Thyroid gland (tissue), 4 donors: ENCODE measurements at places on chromosomes 7 and 10.

DNA sequence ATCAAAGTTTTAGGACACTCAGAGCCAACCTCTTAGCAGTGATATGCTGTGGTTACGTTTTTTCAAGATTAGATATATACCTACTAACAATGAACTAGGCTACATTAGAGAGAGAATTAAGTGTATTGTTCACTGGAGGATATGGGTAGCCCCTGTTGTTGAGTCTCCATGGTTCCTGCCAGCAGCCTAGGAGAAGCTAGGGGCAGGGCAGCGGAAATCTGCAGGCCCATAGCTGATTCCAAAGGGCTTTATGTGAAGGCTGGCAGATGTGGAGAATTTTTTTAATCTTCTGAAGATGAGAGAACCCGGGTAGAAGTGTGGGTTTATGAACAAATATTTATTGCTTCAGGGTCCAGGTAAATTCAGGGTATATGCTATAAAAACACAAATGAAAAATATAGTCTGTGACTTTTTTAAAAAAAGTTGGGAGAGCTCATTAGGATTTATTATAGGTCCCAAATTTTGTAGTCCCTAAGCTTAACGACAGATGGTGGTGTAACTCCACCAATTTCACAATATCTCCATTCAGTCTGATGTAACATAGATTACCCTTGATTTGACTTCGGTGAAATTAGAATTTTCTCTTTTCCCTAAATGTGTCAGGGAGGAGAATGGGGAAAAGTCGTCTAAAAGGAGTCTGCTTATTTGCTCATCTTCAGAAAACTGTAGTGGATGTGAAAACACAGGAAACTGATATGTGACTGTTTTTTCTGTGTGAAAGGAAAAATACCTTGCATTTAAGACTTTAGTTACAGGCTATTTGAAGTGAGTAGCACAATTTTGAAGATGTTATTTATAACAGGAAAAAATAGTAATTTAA is 163.0 kb upstream of the PPP1R3A start:
- H3K27ac ChIP-seq, result no peak overlapping the region
- no peak for DNase-seq
- H3K4me3 ChIP-seq, result no peak overlapping the region
- H3K36me3 ChIP-seq, result no peaks in the 10 kb centered on the region
- no peaks in the 10 kb centered on the region for H3K27me3 ChIP-seq

DNA sequence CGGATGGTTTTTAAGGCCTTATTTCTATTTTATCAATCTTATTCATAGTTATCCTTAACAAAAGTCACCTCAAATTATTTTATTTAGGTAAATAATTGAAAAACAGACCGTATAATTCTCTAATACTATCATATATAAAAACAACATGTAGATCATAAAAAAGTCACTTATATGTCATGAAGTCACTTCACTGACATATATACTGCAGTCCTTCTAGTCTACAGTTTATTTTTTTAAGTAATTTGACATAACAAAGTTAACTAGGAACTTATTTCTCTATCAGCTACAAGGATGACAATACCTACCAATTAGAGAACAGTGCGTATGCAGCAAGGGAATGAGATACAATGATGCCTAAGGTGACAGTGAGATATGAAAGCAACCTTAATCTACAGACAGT is 26.2 kb downstream of the JMJD1C start:
- no peak overlapping the region for H3K27ac ChIP-seq
- H3K36me3 ChIP-seq, result no peaks in the 10 kb centered on the region
- H3K27me3 ChIP-seq, result no peaks in the 10 kb centered on the region
- peaks cover 27% of the 10 kb centered on the region for H3K4me1 ChIP-seq
- no peak overlapping the region for H3K4me3 ChIP-seq

DNA sequence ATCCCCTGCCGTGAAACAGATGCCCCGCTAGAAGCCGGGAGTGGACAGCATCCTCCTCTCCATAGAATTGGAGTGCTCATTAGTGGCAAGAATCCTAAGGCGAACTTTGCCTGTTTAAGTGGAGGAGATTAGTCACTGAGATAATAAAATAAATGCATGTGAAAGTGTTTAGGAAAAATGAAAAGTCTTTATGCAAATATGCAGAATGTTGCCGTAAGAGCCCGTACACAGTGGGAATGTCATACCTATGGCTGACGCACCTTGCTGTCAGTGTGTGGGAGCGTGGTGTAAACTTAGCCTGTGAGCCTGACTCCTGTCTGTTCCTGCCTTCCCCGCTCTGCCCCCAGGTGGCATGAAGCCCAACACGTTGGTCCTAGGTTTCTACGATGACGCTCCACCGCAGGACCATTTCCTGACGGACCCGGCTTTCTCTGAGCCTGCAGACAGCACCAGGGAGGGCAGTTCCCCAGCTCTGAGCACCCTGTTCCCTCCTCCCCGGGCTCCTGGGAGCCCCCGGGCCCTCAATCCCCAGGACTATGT is 1.7 kb upstream of the TRIP6 start:
- H3K27me3 ChIP-seq, result no peaks in the 10 kb centered on the region
- H3K4me1 ChIP-seq, result peaks cover 26% of the 10 kb centered on the region
- H3K4me3 ChIP-seq, result no peak overlapping the region
- peaks cover 7% of the 10 kb centered on the region for H3K36me3 ChIP-seq

- H3K27me3 ChIP-seq, result no peaks in the 10 kb centered on the region
- no peak for DNase-seq
- no peaks in the 10 kb centered on the region for H3K36me3 ChIP-seq
- H3K27ac ChIP-seq, result no peak overlapping the region
- H3K4me1 ChIP-seq, result peaks cover 3% of the 10 kb centered on the region
Observed at GRCh38 chr7:80362010-80362618, 149.8 kb downstream of the GNAT3 start.

- H3K4me1 ChIP-seq, result no peaks in the 10 kb centered on the region
- H3K27ac ChIP-seq, result no peak overlapping the region
- H3K27me3 ChIP-seq, result no peaks in the 10 kb centered on the region
Observed at GRCh38 chr10:99859585-99859984, 77.1 kb downstream of the ABCC2 start.

DNA sequence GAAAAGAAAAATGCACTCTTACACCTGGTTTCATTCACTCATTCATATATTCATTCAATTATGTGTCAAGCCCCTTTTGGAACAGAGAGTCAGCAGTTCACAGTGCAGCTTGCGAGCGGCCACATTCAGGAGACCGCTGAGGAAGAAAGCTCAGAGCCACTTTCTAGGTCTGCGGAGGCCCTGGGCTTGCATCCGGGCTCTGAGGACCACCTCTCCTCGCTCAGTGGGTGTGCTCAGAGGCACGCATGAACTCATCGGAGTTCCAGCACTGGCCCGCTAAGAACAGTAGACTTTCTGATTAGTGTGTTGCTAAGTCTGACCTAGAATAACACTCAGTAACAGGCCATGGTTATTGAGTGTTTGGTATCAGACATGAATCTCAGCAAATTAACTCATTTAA is 1.8 kb upstream of the FAM107B start:
- no peak overlapping the region for H3K27ac ChIP-seq
- no peak for DNase-seq
- no peaks in the 10 kb centered on the region for H3K36me3 ChIP-seq
- no peaks in the 10 kb centered on the region for H3K4me1 ChIP-seq
- no peak overlapping the region for H3K4me3 ChIP-seq
